ENCODE measurements at places on chromosomes 7 and 10. TPM values are rescaled to one million over a fixed set of nuclear protein-coding genes. Genes with fewer than 3 reads are reported as not detected.

TAS2R41 gene
- total RNA-seq, result not detected

C1QL3 gene
- not detected for total RNA-seq

CNPY1 gene
- not detected for total RNA-seq

ITIH5 gene
- not detected for total RNA-seq

VDAC2 gene
- 198 TPM for total RNA-seq

ZNF22 gene
- 12.5 TPM for total RNA-seq

ST8SIA6 gene
- total RNA-seq, result not detected

CADPS2 gene
- 10.5 TPM for total RNA-seq

CRPPA gene
- 1.1 TPM for total RNA-seq

UCN3 gene
- not detected for total RNA-seq

TSPAN15 gene
- total RNA-seq, result 6.0 TPM

ENO4 gene
- not detected for total RNA-seq

ZNF25 gene
- total RNA-seq, result 8.1 TPM

CCAR1 gene
- total RNA-seq, result 20.0 TPM

All from cardiac atrium fibroblast (primary cell).